ENCODE measurements at places on chromosomes 12 and 14.

DNA sequence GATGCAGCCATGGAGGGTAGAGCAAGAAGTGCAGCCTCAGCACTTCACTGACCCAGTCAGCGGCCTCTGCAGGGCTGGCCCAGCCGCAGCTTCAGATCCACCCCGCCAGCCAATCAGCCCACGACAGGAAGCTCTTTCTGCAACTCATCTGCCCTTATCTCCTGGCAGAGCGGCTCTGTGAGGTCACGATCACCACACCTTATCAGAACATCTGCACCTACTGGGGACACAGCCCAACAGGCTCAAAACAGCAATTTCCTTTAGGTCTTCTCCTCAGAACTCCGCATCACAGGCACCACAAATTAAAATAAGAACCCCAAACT, 287.3 kb downstream of the BCL11B start:
- no peak for DNase-seq

- DNase-seq = no peak
Measured at GRCh38 chr12:91384366-91384765, 201.7 kb upstream of the DCN start.

DNA sequence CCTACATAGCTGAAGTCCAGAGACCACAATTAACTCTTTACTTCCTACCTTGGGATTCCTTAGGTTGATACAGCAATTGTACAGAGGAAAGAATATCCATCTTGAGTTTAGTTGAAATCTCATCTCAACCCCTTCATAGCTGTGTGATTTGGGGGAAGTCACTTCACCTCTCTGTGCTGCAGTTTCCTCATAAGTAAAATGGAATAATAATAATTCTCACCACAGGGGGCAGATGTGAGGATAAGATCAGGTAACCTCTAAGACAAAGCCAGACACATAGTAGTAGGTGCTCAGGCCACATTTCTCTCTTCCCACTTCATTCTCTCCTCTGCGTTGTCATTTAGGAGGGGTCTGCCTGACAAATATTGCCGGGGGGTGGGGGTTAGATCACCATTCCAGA, 6.7 kb downstream of the FOXN4 start:
- no peak for DNase-seq

DNA sequence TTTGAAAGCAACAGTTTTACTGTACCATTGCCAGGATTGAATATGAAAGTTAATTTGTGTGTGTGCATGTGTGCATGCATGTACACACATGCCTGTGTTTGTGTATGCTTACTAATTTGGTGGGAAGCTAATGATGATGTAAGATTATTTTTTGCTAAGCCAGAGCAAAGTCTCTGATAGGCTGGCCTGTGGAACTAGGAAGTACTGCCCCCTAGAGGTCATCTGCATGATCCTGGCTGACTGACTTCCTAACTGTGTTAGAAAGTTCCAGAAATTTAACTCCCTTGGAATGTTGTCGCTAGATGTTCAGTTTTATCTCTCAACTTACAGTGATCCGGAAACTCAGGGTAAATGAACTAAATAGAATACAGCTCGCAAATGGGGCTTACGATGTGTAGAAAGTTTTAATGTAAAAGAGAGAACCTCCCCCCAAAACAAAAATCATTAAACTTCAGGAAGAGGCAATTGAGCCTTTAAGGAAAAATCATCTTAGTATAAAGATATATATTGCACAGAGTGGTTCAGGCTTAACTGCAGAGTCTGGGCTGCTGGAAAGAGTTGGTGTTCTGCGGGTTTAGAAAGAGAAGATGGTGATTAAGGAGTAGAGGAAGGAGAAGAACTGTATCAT, 34.3 kb upstream of the SLC38A1 start:
- peak; percentile 22 for DNase-seq

DNA sequence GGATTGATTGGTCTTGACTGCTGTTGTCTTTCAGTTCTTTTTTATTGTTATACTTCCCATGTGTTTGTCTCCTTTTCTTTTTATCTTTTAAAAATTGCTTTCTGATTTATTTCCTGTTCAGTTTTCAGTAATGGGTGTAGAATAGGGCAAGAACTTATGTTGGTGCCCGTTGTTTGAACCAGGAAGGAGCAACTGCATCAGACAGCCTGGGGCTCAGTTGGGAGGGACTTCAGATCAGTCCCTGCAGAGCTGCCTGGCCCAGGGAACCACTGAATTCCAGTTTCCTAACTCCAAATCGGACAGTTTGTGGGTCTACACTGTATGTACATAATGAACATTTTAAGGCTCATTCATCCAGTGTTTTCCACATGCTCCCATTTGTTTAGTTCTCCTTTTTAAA, 64.9 kb downstream of the FBXO34 start:
- DNase-seq = no peak

DNA sequence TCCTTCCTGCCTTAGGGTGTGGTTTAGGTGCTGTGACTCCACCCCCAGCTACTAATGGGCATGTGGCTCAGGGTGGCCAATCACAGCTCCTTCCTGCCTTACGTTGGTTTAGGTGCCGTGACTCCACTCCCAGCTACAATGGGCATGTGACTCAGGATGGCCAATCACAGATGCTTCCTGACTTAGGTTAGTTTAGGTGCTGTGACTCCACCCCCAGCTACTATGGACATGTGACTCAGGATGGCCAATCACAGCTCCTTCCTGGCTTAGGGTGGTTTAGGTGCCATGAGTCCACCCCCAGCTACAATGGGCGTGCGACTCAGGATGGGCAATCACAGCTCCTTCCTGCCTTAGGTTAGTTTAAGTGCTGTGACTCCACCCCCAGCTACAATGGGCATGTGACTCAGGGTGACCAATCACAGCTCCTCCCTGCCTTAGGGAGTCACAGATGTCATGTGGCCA, 163.9 kb downstream of the TBX5 start:
- no peak for DNase-seq

- no peak for DNase-seq
Measured at GRCh38 chr12:92702754-92703679, at the start of gene PLEKHG7. Gene PLEKHG7 (plus strand): TSS chr12:92702989. CDS start chr12:92706632, 3,643 bp downstream.

DNA sequence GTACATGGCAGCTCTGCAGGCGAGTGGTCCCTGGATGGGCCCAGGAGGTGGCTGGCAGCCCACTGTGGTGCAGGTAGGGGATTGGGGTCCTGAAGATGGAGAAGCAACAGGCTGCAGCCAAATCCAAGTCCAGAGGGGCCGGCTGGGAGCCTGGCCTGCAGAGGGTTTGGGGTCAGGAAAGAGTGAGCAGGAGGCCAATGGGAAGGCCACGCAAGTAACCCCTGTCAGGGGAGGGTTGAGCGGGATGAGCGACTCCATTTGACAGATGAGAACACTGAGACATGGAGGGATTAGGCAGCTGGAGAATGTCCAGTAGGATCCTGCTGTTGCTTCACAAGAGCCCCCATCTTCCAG, 136.0 kb downstream of the BCL11B start:
- DNase-seq = no peak

GRCh38 chr12:113064395-113065125, 8.0 kb downstream of the DTX1 start:
- no peak for DNase-seq

GRCh38 chr12:113135178-113136127, at the start of gene RASAL1:
Gene RASAL1 (minus strand): TSS chr12:113135761. CDS start chr12:113135462, 299 bp downstream.
- DNase-seq = peak; percentile 69

DNA sequence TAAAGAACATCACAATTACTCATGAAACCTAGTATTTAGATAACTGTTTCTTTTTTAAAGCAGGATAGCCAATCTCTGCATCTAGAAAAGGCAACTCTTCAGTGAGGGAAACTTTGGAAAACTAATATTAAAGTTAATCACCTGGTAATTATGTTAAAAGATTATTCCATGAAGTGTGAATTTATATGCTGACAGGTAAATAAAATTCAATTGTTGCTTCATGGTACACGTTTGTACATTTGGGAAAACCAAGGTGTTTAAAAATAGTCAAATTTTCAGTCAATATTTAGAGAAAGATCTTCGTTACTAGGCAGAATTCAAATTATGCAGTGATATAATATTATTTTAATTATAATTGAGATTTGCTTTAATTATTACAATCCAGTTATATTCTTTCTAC, 100.1 kb upstream of the LRFN5 start:
- DNase-seq = no peak

DNA sequence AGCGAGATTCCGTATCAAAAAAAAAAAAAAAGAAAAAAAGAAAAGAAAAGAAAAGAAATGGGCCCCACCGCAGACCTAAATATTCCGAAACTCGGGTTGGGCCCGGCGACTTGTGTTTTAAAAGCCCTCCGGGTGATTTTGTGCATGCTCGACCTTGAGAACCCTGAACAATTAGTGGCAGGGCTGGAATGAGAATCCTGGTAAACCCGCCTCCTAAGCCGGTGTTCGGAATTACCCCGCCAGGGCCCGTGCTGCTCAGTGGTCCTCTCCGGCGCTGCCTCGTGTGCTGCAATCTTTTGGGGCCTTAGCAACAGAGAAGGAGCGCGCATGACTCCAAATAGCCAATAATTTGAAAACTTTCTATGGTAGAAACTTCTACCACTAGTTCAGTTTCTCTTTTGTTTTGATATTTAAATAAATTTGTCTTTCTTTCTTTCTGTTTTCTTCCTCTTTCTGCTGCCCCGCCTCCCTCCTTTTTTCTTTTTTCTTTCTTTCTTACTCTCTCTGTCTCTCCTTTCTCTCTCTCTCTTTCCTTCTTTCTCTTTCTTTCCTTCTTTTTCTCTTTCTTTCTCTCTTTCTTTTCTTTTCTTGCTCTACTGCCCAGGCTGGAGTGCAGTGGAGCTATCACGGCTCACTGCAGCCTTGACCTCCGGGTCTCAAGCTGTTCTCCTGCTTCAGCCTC, 1.5 kb upstream of the GALNT6 start:
- DNase-seq = no peak

- DNase-seq = no peak
Measured at GRCh38 chr14:24508155-24508840, at the start of gene CMA1. Gene CMA1 (minus strand): TSS chr14:24508265. CDS start chr14:24508235, 30 bp downstream.

DNA sequence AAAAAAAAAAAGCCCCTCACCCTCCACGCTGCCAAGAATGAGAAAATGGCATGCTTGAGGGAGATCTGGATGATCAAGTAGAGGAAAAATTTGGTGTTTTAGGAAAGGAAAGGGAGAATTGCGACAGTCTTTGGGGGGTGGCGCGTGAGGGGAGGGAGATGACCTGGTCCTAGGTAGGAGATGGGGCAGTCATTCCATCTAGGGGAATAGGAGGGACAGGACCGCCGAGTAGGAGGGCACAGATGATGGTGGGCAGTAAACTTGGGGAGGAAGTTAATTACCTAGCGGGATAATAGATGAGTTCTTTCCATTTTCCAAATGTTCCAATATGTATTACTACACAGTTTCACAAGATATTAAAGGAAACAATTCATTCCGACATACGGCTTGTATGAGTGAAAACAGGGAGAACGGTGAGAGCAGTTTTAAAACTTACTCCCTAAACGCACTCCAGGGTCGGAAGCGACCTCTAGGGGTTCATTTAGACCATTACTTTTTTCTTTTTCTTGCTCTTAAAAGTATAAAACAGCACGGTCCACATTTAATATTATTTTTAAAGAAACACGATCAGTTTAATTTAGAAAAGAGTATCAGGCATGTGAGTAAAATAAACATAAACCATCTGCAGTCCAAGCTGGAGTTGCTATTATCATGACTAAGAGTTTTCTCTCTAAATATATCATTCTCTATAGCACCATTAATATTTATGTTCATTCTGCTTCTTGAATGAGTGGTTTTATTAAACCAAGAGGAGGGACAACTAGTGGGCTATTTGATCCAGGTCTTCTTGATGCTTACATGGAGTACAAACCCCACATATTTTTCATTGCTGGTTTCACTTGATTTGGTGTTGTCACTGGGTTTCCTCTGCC, 3.0 kb upstream of the FNTB start:
- DNase-seq = peak; percentile 20

GRCh38 chr14:44732144-44732543, 225.1 kb upstream of the FSCB start:
- no peak for DNase-seq

GRCh38 chr12:50929831-50930230, 22.5 kb upstream of the HIGD1C start:
- no peak for DNase-seq

DNA sequence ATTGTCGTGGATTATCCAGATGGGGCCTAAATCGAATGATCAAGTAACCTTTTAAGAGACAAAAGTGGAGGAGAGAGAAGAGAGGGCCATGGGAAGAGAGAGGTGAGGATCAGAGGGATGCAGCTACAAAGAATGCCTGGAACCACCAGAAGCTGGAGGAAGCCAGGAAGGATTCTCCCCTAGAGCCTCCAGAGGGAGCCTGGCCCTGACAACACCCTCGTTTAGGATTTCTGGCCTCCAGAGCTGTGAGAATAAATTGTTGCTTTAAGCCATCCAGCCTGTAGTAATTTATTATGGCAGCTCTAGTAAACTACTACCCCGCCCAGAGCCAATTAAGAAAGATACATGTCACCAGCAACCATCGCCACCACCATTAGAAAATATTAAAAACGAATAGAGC, 46.2 kb upstream of the GSC start:
- no peak for DNase-seq

DNA sequence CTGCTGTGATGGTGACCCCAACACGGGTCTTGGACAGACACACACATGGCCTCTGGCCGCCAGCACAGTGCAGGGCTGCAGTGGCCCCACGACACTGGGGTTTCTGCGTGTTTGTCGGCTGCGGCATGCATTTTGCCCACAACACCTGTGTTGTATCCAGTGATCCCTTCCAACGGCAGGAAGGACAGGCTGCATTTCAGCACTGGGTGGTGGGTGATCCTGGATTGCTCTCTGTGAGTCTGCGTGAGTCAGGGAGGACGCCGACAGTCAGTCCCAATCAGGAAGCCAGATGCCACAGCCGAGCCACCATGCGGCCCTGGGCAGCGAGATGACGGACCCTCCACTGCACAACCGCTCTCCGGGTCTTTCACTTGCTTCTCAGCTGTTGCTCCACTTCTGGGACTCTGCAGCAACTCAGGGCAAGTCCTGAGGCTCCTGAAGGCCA, 20.6 kb downstream of the LRTM2 start:
- no peak for DNase-seq

DNA sequence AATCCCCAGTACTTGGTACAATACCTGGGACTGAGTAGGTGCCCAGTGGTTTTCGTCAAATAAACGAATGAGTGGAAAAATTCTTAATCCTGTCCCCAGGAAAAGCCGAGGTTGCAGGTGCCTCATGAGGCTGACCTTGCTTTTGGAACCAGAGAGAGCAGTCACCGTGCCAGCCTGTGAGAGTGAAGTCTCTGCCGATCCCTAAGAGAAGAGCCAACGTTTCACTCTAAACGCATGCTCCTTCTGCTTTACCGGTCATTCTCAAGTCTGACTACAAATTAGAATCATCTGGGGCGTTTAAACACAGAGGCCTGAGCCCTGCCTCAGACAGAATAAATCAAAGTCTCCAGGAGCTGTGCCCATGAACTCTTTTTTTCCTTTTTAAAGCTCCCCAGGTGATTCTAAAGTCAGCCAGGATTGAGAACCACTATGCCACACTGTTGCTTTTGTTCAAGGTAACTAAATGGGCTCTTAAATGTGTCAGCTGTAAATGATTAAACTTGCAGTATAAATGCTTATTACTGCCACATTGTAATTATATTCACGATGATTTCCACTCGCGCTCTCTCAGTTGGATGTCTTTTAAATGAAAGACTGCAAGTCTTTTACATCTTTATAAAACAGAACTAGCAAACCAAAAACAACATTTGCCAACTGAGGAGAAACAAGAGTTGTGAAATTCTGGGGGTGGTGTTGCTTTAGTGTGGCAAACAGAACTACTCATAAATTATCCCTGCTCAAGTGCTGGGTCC, 26.9 kb downstream of the TCP11L2 start:
- DNase-seq = no peak
